ENCODE measurements at places on chromosomes 6 and 20.

DNA sequence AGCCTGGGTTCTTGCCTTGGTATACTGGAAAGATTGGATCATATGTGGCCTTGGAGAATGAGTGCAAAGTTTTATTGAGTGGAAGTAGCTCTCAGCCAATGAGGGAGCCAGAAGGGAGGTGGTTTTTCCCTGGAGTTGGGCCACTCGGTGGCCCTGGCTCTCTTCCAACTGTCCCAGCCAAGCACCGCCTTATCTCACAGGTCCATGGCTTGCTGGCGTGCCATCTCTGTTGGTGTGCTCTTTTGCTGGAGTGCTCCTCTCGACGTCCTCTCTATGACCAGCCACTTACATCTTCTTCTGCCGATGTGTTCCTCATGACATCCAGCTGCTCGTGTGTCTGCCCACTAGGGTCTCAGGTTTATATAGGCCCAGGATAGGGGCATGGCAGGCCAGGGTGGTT lies 505.9 kb upstream of the SYNCRIP start:
- no peak for DNase-seq

GRCh38 chr20:7355051-7355450 lies 585.2 kb downstream of the HAO1 start:
- no peak for DNase-seq

GRCh38 chr6:45631396-45631795 lies 253.7 kb upstream of the SUPT3H start:
- no peak for DNase-seq

- DNase-seq, result no peak
Measured at GRCh38 chr6:152184917-152185574, 377.6 kb downstream of the ESR1 start.

- DNase-seq, result no peak
Measured at GRCh38 chr6:16162003-16162402, 33.1 kb downstream of the MYLIP start.

GRCh38 chr20:50930139-50930975 lies 880 bp downstream of the ADNP start:
- DNase-seq, result peak; percentile 43

DNA sequence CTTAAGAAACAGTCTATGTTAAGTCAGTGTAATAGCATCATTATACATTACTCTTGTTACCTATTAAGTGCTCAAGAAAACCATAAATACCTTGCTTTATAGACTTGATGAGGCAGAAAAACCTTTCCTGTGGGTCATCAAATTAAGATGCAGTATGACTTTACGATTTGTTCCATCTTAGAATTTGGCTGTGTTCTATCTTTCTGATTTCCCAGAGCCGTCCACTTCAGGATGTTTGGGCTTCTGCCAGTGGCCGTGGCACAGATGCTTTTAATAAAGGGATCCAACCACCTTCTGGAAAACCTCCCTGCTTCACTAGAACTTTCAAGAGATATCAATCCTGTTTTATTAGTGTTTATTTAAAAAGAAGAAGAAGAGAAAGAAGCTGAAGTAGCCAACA lies 71.2 kb downstream of the PDE7B start:
- DNase-seq, result no peak

GRCh38 chr6:25166955-25167748 lies 112.0 kb upstream of the CARMIL1 start:
- DNase-seq, result peak; percentile 26

GRCh38 chr20:23023621-23024177 lies 11.4 kb upstream of the SSTR4 start:
- DNase-seq, result no peak

DNA sequence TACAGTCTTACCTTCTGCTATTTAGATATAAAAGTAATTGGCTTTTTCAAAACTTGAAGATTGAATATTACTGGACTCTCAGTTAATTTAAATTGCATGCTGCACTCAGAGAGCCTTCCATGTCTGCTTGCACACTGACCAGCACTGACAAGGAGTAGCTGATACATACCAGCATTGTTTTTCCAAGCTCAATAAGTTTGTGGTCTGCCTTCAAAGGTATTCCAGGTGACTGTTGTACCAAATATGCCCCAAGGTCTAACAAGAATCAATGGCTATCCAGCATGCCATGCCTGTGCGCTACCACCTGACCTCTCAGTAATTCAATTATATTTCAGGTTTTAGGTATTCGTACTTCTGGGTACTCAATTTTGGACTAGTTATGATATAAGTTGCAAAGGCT lies 30.0 kb downstream of the BEND6 start:
- DNase-seq, result no peak

- DNase-seq, result no peak
Measured at GRCh38 chr6:154479351-154479769, 31.1 kb downstream of the CNKSR3 start.

GRCh38 chr6:13881621-13882165 lies 43.1 kb upstream of the RNF182 start:
- no peak for DNase-seq

DNA sequence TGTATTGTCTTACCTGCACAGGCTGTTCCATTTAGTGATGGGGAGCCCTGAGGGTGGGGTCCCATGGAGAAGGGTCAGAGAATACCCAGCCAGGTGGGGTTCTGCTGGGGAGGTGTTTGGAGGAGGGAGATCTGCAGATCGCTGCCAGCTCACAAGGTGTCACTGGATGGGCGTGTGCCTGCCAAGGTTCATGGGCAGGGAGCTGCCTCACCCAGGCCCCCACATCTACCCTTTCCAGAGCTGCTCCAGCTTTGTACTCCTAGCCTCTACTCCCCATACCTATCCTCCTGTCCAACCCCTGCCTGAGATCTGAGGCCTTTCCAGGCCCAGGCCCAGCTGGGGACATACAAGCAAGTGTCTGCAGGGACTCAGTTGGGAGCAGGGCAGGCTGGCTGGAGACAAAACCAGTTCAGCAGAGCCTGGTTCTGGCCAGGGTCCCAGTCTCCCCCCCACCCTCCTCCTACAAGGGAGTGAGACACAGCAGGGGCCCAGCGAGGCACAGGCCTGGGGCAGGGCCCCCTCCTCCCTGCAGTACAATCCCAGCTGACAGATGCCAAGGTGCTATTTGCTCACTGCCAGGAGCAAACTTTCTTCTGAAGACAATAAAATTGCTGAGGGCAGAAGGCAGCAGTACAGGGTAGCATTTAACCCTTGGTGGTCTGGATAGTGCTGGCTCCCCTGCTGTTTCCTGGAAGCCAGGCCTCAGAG lies 19.7 kb downstream of the SPDEF start:
- DNase-seq, result peak; percentile 90

DNA sequence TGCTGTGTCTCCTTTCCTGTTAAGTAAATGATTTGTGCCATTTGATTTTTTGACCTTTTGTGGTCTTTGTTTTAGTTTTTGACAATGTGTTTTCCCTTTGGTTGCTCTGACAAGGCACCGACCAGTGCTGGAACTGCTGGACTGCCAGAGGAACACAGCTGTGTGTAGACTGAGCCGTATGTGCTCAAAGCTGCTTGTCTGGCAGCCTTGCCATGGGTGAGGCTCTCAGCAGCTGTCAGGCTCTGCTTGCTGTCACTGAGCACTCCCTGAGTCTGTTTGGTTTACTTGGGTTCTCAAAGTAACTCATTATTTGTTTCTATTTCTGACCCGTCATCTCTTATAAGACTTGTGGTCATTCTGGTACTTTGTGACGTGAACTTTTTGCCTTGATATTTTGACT lies 15.1 kb upstream of the SNRPB start:
- no peak for DNase-seq

DNA sequence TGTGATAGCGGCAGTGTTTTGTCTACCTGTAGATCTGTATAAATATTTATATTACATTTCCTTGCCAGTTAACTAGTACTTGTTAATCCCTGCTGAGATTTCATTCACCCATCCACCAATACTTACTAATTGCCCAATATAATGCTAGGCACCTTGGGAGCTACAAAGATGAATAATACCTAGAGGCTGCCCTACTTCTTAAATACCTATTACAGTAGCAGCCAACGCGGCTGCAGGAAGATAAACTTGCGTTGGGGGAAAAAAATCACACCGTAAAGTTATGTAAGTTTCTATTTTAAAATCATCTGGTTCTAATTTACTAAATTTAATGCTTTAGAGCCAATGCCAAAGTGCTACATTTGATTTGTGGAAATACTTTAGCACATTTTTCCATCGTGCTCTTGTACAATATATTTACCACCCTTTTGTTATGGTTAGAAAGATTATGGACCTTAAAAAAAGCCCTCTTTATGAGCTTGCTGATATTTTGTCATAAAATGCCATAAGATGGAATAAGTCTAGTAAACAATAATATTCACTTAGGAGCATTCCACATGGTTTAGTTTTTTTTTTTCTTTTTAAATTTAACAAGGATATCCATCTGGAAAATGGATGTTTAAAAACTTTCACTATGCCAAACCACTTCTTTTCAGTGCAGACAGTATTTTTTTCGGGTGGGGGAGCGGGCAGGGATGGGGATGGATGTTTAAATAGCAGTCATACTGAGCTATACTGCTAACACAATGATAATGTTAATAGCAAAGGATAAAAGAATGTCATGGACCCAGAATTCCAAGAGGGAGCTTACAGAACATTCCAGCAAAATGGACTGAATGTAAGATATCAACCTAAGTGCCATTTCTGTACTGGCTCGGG lies 13.2 kb upstream of the NEDD9 start:
- DNase-seq, result no peak

- DNase-seq, result peak; percentile 61
Measured at GRCh38 chr6:26003102-26003694, 40.6 kb downstream of the TRIM38 start.

GRCh38 chr20:46894971-46895905 lies 595 bp downstream of the EYA2 start:
- DNase-seq, result peak; percentile 78

DNA sequence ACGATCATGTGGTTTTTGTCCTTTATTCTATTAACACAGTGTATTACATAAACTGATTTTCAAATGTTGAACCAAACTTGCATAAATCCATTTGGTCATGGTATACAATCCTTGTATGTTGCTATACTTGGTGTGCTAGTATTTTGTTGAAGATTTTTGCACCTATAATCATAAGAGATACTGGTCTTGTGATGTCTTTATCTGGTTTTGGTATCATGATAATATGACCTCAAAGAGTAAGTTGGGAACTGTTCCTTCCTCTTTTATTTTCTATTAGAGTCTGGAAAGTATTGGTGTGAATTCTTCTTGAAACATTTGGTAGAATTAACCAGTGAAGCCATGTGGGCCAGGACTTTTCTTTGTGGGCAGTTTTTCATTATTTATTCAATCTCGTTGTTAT lies 65.3 kb downstream of the TRPC4AP start:
- no peak for DNase-seq

- DNase-seq, result no peak
Measured at GRCh38 chr6:47792216-47792733, 10.4 kb downstream of the OPN5 start.

DNA sequence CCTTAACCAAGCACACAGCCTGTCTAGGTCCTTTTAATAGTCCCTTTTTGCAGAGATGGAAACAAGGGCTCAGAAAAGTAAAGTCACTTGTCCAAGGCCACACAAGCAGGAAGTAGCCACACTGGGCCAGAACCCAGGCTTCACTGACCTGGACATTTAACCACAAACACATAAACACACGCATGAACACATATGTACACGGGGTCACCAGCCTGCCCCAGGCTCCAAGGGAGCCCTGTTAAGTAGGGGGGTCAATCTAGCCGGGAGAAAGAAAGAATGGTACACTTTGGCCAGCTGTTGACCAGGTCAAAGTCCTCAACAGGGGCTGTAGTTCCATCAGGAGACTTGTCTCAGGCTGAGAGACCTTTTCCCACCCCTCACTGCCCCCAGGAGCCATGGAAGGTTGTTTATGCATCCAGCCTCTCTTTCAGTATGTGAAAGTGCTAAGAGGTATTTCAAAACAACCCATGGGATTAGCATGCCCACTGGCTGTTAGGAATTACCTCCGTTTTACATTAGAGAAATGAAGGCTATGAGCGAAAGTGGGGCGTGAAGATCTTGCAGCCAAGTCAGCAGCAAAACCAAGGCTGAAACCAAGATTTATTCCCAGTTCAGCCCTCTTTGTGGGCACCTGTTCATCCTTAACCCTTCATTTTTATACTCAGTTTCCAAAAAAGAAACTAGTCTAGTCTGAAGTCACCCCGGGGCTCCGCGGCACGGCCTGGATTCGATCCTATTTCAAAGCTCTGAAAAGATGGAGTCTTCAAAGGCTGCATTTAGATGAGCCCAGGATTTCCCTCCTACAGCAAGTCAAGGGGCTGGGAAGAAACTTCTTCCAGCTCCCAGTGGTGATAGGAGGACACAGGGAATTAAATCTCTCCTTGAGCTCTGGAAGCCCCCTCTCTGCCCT lies 9.8 kb downstream of the SDC4 start:
- no peak for DNase-seq

DNA sequence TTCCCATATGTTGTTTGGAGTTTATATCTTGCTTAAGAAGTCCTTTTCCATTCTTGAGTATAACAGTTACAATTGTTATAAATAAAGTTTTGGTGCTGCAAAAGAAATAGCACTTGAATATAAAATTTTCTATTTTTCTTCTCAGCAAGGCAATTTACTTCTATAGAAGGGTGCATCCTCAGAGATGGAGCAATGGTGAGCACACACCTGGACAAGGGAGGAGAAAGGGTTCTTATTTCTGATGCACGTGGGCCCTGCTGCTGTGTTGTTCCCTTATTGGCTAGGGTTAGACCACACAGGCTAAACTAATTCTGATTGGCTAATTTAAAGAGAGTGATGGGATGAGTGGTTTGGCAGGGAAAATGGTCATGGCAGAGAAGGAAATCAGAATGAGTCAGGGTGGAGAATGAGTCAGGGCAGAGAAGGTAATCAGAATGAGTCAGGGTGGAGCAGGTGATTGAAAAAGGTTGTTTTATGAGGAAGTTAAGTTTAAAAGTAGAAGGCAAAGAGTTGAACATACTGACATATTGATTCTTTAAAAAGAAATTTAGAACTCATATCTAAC lies 38.0 kb downstream of the CST8 start:
- no peak for DNase-seq

- no peak for DNase-seq
Measured at GRCh38 chr6:82494367-82494766, 130.8 kb downstream of the TPBG start.

- no peak for DNase-seq
Measured at GRCh38 chr6:43077333-43077809, 1.3 kb downstream of the PTK7 start.

- DNase-seq, result no peak
Measured at GRCh38 chr6:36536873-36537547, 10.3 kb downstream of the STK38 start.

- no peak for DNase-seq
Measured at GRCh38 chr6:48476257-48476656, 365.3 kb upstream of the PTCHD4 start.

DNA sequence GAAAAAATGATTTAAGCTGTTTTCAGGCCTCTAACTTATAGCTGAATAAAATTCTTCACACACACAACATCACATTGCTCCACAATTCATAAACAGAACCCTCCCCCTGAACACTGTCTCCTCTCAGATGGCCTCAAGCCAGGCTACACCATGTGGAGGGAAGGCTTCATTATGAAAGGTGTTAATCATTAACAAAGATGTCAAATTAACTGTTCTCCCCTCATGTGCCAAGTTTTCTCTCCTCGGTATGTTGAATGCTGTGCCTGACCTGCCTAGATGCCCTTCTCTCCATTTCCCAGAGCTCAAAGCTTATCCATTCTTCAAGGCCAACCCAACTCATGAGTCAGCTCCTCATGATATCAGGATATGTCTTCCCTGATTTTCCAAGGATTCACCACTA lies 210.4 kb downstream of the GMDS start:
- no peak for DNase-seq

- no peak for DNase-seq
Measured at GRCh38 chr6:136335736-136336363, 46.2 kb upstream of the BCLAF1 start.
